ENCODE measurements at places on chromosomes 4 and X. TPM values are rescaled to one million over a fixed set of nuclear protein-coding genes. Genes with fewer than 3 reads are reported as not detected.

TEX13B gene
- not detected for total RNA-seq

MUC7 gene
- total RNA-seq = not detected

GPRASP3 gene
- 0.23 TPM for total RNA-seq

NUP62CL gene
- total RNA-seq = not detected

USP17L10 gene
- total RNA-seq = not detected

CD38 gene
- total RNA-seq = 0.08 TPM

CENPVL2 gene
- not detected for total RNA-seq

TLR8 gene
- not detected for total RNA-seq

FRG2 gene
- total RNA-seq = not detected

TRPC3 gene
- 1.4 TPM for total RNA-seq

TEX13C gene
- not detected for total RNA-seq
